ENCODE measurements at places on chromosomes 3 and 15.
A peak's percentile ranks its signal among the peaks of the same experiment; 100 is the strongest.

GRCh38 chr15:42688301-42688700 is 48.6 kb downstream of the CDAN1 start:
- no peak for DNase-seq

DNA sequence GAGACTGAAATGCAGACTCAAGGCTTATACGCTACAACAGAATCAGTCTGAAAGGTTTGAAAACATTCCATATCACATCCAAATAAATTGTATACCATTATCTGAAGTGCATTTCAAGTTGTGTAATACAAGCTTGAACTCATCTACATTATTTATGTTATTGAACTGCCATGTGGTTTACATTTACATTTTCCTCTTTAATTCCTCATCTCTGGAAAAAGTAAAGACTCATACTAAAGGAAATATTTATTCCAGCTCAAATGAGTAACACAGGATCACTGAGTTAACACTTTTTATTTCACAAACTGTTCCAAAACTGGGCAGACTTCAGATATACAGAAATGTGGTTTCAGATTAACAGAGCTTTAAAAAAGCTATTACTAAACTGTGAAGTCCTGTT is 282.5 kb downstream of the ULK4 start:
- DNase-seq, result no peak

DNA sequence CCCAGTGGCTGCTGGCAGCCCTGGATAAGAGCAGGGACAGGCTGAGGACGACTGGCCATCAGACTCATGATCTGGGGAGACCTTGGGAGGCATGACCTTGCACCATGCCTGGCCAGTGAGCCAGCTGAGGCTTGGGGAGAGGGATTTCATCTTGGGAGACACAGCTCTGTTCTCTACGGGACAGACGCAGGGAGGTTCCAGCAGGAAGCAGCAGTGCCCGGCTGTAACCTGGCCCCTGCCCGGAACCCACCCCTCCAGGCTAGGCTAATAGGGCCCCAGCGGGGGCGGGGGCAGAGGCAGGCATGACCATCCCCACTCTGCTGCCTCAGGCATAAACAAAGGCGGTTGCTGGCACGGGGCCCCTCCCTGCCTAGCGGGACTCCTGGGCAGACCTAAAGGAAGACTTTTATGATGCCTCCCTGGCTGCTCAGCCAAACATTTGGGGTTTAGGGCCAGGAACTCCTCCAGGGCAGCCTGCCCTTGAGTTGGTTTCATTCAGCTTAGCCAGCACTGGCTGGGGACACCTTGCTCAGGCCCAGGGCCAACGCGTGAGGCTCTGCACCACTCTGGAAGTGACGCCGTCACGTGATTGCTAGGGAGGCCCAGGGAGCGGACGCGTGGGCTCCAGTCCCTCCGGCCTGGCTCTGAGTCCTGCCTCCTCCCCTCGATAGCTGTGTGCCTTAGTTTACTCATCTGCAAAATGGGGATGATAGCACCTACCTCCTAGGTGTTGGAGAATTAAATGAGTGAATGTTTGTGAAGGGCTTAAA is 27.6 kb downstream of the HDAC11 start:
- no peak for DNase-seq

GRCh38 chr3:147756476-147756875 is 347.3 kb downstream of the ZIC1 start:
- no peak for DNase-seq

- DNase-seq, result no peak
Observed at GRCh38 chr3:181488536-181488935, 223.2 kb upstream of the SOX2 start.

DNA sequence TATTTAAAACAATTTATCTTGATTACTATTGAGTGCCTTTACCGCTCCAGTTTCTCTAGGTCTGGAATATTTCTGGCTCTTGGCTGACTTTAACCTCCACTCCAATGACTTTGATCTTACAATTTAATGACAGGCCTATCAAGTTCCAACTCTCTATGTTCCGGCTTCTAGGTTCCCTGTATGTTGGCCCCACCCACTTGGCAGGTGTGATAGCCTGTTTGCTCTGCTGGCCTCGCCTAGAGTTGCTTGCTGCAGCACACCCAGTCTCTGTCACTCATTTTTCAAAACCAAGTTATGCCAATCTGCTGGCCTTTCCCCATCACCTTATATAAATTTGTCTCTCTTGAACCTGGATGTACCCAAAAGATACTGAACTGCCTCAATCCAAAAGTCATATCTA is 428.0 kb downstream of the ROBO1 start:
- no peak for DNase-seq

DNA sequence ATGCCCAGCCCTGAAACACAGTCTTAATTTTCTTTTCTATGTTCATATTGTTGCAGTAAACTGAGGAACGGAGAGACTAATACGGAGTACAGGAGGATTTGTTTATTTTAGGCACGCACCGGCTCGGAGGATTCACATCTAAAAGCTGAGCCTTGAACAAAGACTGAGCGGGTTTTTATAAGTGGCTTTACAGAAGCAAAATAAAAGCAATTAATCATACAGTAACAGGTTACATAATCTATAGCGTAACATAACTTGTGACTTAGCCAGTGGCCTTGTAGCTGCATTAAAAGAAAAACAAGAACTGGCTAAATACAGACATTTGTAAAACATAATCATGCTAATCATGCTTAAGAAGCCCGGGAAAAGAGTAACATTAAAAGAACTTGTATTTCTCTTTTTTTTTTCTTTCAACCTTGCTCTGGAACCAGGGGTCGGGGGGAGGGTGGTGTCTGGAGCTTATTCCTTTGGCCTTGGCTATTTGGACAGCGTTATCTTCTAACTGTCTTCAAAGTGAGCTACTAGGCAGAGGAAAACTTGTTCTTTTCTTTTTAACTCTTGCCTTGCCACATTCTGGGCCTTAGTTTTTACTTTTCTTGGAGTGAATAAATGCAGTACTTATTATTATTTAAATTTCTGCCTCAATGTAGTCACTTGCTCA is 17.5 kb downstream of the NUSAP1 start:
- no peak for DNase-seq

DNA sequence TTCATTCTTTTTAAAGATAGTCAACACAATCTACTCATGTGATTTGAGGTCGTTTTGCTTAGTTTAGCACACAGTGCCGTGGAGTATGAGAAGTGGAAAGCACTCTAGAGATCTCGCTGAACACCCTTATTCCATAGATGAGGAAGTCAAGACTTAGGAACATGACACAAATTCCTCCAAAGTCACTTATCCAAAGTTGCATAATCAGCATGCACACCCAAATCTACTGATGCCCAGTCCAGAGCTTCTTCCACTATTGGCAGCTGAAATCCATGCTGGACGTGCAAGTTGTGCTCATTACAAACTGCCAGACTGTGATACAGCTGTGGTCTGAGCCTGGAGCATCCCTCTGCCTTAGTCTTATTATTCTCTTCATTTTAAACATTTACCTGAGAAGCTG is 83.5 kb upstream of the ZNF280D start:
- DNase-seq, result no peak

DNA sequence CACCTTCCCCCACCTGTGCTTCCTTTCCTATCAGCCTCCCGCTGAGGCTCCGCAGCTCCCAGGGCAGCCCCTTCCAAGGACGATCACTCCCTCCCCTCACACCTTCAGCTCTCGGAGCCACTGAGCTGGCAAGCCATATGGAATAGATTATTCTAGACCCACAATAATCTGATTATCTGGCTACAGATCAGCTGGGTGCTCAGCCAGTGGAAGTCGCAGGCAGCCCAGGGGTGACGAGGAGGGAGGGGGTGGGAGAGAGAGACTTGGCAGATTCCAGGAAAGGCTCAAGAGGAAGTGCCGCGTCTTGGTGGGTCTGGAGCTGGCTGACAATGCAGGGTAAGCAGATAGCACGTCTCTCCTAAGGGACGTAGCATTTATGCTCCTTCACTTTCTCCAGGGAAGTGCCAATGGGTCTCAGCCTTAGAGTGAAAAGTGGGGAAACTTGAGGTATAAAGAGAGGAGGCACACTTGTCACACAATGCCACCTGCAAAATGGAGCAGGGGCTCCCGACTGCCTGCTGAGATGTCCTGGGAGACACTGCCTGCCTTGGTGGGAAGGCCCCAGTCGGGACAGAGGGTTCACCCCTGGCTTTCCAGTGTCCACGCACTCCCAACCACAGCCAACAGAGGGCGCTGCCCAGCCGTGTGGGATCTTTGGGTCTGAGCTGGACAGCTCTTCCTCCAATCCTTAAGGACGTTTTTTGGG is 9.4 kb upstream of the MESP1 start:
- DNase-seq, result peak; percentile 50

- no peak for DNase-seq
Observed at GRCh38 chr3:151804267-151804666, 9.6 kb upstream of the AADAC start.

GRCh38 chr3:126971891-126972351 is 11.0 kb upstream of the PLXNA1 start:
- DNase-seq, result no peak

- no peak for DNase-seq
Observed at GRCh38 chr15:66981771-66982170, 83.6 kb upstream of the SMAD3 start.

- no peak for DNase-seq
Observed at GRCh38 chr3:42786212-42786611, 13.2 kb upstream of the CCDC13 start.

DNA sequence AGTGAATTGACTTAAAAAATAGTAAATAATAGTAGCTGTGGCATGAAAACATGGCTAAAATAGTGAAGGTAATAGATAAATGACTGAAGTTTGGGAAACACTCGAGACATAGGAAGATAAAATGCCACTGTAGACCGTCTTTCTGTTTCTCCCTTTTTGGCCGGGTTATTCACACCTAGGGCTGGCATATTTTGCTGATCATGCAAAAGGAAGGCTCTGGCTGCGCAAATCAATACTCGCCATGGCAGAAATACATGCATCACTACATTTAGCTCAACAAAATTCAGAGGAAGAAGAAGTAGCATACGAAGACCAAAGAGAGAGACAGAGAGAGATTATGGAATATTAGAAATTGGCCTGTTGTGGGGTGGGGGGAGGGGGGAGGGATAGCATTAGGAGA is 242.2 kb upstream of the KBTBD8 start:
- DNase-seq, result no peak

- DNase-seq, result no peak
Observed at GRCh38 chr3:29475305-29475840, 194.5 kb downstream of the RBMS3 start.
